Kidney epithelial cell (primary cell): ENCODE measurements at places on chromosomes 7 and 10.

DNA sequence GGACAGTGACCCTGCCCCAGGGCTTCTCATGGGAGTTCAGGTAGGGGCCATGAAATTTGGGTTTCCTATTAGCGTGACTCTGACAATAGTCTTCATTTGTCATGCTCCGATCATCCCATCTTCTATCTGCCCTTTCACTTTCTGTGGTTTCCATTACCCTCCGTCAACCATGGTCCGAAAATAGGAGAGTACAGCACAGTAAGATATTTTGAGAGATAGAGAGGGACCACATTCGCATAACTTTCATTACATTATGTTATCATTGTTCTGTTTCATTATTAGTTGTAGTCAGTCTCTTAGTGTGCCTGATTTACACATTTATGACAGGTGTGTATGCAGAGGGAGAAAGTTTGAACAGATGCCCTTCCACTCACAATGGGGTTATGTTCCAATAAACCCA is 649.2 kb downstream of the SDK1 start:
- DNase-seq = no peak

- no peak for DNase-seq
These were observed 290.1 kb downstream of the TCERG1L start for GRCh38 chr10:131021246-131021895.

DNA sequence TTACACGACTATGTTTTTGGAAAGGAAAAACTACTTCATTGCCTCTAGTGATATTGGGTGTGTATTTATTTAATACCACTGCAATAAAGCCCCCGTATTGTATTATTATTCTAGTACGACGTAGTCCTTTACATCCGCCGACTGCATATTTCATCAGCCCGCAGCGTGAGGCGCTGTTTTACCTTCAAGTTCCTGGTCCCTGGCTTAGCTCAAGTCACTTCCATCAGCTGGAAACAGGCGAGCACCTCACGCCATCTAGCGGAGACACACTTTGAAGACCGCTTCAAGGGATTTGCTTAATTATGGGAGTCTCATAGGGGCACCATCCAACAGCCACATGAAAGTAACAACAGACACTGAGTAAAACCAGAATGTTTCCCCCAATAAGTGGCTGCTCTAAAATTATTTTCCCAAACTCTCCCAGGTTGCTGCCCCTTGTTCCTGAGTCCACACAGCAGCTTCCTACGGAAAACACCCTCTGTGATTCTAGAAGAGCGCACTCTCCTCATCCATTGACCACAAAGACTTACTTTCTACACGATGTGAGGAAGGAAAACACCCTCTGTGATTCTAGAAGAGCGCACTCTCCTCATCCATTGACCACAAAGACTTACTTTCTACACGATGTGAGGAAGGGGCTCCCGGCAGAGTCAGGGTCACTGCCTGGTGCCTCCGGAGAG is 15.7 kb upstream of the ITIH2 start:
- peak; percentile 67 for DNase-seq

DNA sequence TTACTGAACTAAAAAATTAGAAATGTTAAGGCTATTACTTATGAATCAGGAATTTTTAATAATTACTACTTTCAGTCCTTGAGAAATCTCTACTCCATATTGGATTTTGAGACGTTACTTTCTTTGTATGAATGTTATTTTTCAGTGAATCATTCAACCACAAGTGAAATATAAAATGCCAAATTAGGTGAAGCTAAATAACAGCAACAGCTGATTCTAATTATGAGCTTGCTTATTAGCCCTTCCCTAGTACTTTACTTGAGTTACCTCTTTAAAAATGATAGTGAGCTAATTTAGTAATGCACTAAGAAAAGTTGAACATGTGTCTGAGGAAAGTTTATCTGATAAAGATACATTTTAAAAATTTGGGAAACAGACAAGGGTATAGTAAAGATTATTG is 51.4 kb downstream of the PCGF5 start:
- DNase-seq = no peak

DNA sequence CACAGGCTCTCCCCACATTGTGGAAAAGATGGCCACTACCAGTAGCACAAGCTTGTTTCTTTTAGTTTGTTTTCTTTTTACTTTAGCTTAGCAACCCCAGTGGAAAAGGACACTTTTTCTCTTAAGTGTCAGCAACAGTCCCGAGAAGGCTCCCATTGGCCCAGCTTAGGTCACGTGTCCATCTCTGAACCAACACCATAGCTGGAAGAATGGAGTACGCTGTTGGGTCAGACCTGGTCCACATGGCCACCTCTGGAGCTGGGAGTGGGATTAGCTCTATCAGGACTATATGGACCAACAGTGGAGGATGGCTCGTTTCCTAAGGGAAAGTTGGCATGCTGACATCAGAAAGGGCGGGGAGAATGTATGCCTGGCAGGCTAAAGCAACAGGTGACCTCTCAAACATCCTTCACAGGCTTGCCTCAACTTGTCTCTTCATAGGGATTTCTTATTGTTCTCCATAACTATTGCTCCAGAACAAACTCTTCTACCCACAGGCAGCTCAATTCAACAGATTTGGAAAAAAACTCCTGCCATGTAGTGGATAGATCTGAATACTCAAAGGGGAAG is 27.6 kb upstream of the NEUROG3 start:
- DNase-seq = no peak

GRCh38 chr10:119118231-119118630 is 14.3 kb downstream of the DENND10 start:
- DNase-seq = no peak

DNA sequence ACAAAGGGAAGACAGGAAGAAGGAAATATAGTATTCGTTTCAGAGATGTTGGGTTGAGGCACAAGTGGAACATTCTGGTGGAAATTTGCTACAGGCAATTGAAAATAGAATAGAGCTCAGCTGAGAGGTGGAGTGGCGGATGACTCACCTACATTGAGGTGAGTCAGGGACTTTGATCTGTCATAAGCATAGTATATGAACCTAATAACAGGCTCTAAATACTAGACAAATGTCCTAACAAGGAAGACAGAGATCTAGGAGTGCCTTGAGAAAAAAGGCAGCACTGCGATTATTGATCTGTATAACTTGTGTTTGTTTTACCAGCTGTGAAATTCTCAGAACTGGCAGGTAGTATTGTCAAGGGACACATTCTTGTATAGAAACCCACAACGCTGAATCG is 907 bp upstream of the IFRD1 start:
- DNase-seq = no peak
